ENCODE measurements at places on chromosomes 12 and 14.

- DNase-seq: no peak
Observed at GRCh38 chr14:80930095-80930494, 11.4 kb downstream of the CEP128 start.

DNA sequence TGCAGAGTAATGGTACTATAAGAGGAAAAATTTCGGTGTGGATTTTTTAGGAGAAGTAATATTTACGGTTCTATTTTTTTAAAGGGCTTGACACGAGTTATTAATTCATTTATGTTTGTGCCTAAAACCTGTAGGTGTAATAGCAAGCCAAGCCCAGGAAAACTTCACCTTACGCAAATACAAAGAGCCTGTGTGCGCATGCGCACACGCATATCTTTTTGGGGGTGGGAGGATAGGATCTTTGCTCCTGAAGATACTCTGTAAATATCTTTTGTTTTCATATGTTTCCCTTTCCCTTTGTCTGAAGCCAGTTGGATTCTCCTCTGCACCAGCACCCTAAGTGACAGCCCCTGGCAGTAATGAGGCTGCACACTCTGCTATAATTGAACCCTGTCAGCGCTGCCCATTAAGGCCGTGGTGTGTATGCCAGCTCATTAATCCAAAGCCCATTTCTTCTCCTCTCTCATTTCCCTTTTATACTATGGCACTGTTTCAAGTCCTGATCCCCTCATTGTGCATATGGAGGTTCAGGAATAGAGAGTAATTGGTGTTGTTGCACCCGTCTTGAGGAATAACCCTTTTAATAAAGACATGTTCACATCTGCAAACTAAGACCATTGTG is 327.2 kb upstream of the E2F7 start:
- DNase-seq: no peak

DNA sequence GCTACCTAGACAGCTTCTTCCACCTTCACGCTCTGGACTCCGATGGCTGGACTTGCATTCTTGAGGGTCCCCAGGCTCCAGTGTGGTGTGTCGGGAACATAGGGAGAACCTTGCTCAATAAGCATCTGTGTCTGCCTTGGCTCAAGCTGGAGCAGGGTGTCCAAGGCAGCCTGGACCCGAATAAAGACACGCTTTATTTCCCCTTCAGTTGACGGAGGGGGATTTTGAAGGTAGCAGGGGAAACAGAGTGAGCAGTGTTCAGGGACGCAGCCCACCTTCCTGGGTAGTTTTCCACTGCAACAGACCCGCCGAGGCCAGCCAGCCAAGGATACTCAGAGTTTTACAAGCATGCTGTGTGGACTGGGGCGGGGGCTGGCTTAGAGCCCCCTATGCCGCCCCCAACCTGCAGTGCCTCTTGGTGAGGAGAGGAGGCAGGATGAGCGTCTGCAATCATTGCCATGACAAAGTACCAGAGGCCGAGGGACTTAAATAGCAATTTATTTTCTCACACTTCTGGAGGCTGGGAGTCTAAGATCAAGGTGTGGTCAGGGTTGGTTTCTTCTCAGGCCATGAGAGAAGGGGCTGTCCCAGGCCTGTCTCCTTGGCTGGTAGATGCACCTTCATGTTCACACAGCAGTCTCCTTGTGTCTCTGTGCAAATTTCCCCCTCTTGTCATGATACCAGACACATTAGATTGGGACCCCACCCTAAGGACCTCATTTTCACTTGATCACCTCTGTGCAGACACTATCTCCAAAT is 201.2 kb downstream of the CHST11 start:
- DNase-seq: no peak

DNA sequence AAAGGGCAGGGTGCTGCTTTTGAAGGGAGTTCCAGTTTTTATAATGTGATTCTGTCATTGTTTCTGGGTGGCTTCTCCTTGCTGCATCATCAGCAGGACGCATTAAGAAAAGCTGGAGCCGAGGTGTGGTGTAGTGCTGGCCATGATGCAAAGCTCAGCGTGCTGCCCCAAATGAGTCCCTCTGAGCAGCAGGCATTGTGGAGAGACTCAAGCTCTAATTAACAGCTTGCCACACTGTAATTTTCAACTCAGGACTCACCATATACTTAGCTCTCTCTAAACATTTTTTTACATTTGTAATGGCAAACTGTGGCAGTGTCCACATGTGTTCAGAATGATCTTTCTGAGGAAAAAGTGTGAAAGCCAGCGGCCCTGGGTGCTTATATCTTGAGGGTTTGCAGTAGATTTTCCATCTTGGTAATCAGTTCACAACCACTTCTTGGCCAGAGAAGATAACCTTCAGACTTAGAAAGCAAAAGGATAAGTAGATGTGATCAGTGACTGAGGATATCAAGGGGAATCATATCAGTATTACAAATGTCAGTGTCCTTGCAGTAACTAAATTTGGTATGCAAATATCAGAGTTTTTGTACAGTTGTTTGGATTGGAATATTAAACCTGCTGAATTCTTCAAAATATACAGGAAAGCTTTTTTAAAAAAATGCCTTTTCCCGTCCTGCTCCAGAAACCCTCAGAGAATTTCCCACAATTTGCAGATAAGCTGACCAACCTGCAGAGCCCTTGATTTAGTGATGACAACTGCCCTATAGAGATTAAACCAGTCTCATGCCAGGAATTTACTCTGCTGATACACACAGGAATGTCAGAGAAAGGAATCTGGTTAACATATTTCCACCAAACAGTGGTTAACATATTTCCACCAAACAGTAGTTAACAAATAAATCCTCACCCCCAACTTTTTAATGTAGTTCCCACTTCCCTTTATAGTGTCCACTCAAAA is 63.6 kb downstream of the DAAM1 start:
- no peak for DNase-seq

GRCh38 chr14:65332141-65332871 is 80.2 kb upstream of the FUT8 start:
- no peak for DNase-seq

Data from activated T-helper 1 cell treated with anti-CD3 and anti-CD28 coated beads, Interleukin-2, amount 50 U/mL, for 16 hours (primary cell).